ENCODE measurements at places on chromosomes 12 and 14.

- no peak for DNase-seq
Observed at GRCh38 chr12:6215932-6216494, 15.8 kb downstream of the CD9 start.

DNA sequence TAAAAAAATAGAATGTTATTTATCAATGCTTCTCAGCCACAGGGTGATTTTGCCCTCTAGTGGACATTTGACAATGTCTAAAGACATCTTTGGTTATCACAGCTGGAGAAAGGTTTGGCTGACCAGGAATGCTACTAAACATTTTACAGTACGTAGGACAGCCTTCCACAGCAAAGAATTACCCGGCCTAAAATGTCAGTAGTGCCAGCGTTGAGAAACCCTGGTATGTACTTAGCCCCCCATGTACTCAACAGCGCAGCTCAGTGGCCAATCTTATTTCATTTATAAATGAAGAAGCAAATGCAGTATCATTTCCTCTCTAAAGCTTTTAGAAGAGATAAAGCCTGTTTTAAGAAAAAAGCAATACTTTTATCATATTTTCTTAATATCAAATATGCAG lies 5.8 kb downstream of the MARK3 start:
- peak; percentile 85 for DNase-seq

DNA sequence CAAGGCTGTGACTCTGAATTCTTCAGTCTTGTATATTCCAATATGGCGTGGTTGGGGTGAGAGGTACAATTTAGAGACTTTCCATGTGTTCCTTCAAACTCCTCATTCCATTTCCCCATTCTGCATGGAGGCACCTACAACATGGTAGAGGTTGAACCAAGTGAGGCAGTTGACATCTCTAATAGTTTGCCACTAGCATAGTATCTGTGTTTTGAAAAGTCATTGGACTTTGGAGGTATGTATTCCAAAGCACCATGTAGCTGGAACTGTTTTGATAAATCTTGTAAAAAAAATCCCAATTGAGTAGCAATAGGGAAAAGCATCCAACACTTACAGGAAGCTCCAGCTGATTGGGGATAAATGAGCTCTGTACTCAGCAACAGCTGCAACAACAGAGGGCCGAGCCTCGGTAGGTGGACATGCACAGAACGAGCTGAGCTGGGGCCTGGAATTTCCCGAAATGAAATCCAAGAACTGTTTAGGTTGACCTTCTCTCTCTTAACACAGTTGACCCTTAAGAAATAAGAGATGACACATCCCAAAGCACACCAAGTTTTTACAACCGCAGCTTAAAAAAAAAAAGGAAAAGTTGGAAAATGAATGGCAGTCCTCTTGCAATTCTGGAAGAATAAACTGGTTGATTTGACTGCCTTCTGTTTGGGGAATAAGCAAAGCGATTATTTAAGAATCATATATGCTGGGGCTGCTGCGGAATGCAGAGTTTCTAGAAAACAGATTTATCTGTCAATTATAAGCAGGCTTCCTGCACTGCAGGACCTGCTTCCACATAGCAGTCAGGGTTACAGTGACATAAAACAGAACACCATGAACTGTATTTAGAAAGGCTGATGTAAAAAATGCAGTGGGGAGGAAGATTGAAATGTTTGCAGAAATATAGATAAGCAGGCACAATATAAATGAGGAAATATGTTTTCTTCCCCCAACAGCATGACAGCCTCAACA lies 194.6 kb upstream of the KRR1 start:
- DNase-seq = no peak

DNA sequence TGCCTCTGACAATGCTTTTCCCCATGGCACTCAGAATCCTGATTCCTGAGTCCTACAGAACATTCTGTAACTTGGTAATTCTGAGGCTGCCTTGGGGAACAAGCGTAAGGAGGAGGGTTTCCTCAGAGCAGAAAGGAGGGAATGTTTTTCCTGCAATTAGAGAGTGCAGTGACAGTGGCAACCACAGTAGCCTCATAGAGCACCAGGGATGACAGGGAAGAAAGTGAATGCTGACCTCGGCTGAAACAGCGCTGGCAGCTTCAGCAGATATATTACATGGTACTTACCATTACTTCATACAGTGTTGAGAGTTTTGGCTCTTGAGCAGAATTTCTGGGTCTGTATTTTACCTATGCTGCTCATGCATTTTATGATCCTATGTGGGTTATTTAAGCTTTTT lies 757.1 kb downstream of the NRXN3 start:
- no peak for DNase-seq

- no peak for DNase-seq
Observed at GRCh38 chr12:82357340-82357739, 847 bp downstream of the CCDC59 start.

GRCh38 chr14:81301371-81301770 lies 80.6 kb upstream of the GTF2A1 start:
- no peak for DNase-seq

- no peak for DNase-seq
Observed at GRCh38 chr14:104395941-104396681, 183.5 kb upstream of the C14orf180 start.

DNA sequence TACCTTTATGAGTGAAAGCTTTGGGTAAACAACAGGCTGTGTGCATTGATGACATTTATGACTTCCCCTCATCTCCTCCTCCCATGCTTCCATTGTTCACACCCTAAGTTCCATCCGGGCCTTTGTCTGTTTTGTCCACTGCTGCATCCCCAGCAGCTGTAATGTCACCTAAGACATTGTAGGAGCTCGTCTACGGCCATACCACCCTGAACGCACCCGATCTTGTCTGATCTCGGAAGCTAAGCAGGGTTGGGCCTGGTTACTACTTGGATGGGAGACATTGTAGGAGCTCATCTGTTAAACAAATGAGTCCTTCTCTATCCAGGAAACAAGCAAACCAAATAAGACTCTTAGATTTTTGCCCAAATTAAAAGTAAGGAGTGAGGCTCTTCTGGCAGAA lies 40.4 kb upstream of the SYCP3 start:
- DNase-seq = no peak

DNA sequence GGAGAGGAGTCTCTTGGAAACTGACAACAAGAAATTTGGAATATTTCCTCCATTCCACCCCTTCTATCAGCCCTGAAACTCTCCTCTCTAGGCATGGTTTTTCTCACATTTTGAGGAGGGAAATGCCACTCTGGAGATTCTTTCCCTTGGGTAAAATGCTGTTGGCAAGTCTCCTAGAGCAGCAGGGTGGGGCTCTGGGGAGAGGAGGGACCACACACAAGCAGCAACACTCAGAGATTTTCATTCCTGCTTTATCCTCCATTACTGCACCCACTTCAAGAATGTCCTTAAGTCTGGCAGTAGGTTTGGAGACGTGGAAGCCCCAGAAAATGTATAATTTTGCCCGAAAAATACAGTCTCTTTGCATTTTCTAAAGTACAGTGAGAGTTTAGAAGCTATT lies 130.8 kb upstream of the FLRT2 start:
- DNase-seq = no peak

DNA sequence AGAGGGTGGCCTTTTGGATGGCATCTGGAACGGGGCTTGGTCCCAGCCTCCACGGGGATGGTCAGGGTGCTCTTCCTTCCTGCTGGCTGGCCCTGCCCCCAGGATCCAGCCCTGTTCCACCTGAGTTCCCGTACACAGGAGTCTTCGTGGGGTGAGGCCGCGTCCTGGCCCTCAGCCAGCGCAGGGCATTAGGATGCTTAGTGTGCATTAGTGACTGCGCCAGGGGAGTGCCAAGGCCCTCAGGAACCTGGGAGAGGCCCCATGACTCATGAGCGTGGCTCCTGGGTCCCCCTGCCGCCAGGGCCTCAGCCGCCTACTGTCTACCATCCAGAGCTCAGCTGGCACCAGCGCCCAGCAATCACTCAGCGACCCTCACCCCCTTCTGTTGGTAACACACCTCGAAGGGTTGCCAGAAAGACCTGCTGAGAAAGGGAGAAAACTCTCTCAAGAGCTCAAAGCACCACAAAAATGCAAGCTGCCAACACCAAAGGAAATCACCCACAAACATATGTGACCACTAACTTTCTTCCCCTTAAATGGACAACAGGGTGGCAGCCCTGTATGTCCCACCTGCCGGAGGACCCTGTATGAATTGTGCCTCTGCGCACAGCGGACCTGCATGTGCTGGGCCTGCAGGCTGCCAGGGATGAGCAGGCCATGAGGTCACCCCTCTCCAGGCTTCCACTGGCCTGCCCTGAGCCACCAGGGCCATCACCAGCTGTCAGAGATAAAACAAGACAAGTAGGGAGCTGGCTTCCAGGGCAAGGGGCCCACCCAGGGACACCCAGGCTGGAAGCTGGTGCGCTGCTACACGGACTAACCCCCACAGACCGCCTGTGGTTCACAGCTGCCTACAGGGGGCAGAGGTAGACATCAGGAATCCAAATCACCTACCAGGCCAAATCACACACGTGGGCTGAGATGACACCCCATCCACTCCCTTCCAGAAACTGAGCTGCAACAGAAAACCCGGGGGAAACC lies 28.7 kb downstream of the CCDC85C start:
- no peak for DNase-seq
